ENCODE measurements at places on chromosomes 4 and X.

GRCh38 chr4:169150806-169151205 is 120.0 kb downstream of the SH3RF1 start:
- DNase-seq: no peak

DNA sequence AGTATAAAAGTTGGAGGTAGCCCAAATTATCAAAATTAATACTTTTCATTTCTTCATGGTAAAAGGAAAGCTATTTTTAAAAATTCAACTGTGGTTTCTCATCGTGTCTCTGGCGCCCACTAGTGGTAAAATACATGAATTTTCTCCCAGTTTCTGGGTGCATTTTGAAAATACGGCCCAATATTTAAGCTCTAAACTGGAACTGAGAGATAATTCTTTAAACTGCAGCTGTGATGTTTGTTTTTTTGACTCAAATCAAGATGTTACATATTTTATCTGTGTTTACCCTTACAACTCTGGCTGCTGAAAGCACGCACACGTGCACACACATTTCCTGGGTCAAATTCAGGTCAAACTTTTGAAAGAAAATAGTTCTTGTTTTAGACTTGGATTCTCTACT is 123.9 kb upstream of the ACSL4 start:
- DNase-seq: peak; percentile 30

DNA sequence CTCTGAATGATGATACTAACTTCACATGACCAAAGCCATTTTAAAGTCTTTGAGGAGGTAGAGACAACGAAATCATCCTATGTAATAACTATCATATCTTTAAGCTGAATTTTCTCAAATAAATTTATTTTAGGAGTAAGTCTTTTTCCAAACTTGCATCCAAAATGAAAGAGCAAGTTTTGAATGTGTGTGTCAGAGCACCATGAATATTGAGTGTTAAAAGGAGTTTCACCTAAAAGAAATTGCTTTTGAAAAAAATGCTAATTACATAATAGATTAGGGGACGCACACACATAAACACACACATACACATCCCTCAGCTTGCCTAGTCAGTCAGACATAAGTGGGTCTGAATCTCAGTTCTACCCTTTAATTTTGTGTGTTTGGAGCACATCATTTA is 1.9 kb downstream of the ANK2 start:
- DNase-seq: no peak

DNA sequence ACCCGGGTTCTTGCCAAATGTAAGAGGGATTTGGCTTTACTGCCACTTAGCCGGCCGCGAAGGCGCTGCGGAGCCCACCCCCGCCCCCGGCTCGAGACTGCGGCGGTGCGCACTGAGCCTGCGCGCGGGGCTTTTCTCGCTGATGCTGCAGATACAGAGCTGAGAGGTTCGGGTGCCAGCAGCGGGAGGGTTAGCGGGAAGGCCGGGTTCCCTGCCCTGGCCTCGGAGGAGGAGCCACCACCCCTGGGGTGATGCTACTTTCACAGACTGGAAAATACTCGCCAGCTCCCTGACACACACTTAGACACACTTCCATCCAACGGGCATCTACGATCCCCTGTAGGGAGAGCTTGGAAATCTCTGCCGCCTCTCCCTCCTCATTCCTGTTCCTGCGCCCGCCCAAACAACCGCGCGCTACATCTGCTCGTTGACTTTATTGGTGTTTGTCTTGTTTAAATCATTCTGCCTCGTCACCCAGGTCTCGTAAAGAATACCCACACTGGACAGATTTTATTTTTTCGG is 2.1 kb upstream of the PCDH7 start:
- no peak for DNase-seq

- no peak for DNase-seq
Measured at GRCh38 chr4:55926610-55927009, 22.1 kb upstream of the CEP135 start.

- DNase-seq: peak; percentile 71
Measured at GRCh38 chr4:182938205-182938645, 21.0 kb upstream of the DCTD start.

- DNase-seq: no peak
Measured at GRCh38 chr4:5865896-5866599, 26.8 kb downstream of the CRMP1 start.

GRCh38 chr4:172497321-172497720 is 671.3 kb upstream of the GALNT7 start:
- no peak for DNase-seq

DNA sequence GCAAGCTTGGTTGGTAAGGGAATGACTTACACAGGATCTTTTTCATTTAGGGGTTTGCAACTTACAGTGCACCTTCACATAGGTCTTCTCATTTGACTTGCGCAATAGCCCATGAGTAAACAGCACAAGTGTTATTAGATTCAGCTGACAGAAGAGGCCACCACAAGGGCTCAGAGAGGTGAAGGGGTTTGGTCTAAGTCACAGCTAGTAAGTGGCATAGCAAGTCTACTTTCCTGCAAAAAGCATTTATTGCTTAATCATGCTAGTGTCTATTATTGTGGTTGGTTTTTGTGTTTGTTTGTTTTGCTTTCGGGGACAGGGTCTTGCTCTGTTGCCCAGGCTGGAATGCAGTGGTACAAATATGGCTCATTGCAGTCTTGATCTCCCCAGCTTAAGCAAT is 83.3 kb downstream of the SPRY1 start:
- no peak for DNase-seq

- peak; percentile 53 for DNase-seq
Measured at GRCh38 chr4:173332963-173333657, 1.0 kb downstream of the HMGB2 start.

DNA sequence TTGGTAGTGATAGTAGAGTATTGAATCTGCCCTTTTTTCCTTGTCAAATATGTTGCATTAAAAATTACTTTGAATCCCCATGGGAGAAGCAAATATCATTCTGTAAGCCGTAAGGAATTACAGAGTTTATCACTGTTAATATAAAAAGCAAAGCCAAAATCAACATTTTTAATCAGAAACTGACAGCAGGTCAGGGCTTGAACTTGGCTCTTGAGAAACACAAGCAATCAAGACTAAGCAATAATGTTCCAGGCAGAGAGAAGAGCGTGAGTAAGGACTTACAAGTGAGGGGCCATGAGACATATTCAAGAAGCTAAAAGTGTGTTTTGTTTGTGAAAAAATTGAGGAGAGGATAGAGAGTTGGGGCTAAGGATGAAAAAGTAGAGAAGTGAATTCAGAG is 68.2 kb downstream of the ARHGAP6 start:
- no peak for DNase-seq

DNA sequence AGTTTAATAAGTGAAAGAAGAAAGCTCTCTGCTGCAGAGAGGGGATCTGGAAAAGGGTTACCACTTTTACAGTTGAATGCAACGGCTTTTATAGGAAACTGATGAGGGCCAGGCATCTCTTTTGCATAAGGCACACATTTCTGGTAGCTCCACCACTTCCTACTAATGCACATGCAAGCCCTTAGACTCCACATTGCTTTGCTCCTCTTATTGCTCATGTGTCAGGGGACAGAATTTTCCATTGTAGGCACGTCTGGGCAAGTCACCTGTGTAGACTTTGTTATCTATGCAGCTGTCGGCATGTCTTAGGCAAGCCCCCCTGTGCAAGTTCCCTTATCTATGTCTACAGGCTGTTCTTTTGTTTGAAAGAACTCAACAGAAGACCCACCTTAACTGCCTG is 294.6 kb upstream of the STS start:
- DNase-seq: no peak

- no peak for DNase-seq
Measured at GRCh38 chrX:96407501-96407900, 277.1 kb upstream of the DIAPH2 start.

DNA sequence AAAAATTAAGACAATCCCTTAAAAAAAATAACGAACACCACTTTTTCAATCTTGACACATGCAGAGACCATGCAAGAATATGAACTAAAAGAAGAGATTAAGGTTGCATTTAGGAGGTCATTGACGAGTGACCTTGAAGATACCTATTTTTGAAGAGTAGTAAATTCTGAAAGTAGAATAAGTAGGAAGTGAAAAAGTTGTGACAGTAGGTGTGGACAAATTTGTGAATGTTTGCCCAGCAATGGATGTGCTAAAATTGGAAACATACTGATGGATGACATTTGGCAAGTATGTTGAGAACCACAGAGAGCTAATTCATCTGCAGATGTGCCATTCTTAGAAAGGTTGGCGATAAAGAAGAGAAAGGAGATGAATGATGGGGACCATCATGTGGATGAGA is 213.7 kb upstream of the VCX3A start:
- no peak for DNase-seq

GRCh38 chr4:186723292-186724057 is at the start of gene FAT1:
Gene FAT1 (minus strand): TSS chr4:186723856. CDS start chr4:186709827, 14,029 bp downstream.
- DNase-seq: no peak

- DNase-seq: no peak
Measured at GRCh38 chrX:69077895-69078455, 87.3 kb downstream of the PJA1 start.
